ENCODE measurements at places on chromosomes 12 and 14.

GRCh38 chr14:55814873-55815272 is 234.9 kb downstream of the KTN1 start:
- no peak for DNase-seq

- DNase-seq, result no peak
Observed at GRCh38 chr12:115716551-115716950, 560.9 kb downstream of the MED13L start.

GRCh38 chr12:118960865-118961264 is 20.5 kb upstream of the SRRM4 start:
- no peak for DNase-seq

GRCh38 chr12:52641468-52641867 is 10.5 kb downstream of the KRT2 start:
- no peak for DNase-seq

GRCh38 chr12:11697670-11698387 is 48.4 kb downstream of the ETV6 start:
- DNase-seq, result no peak

DNA sequence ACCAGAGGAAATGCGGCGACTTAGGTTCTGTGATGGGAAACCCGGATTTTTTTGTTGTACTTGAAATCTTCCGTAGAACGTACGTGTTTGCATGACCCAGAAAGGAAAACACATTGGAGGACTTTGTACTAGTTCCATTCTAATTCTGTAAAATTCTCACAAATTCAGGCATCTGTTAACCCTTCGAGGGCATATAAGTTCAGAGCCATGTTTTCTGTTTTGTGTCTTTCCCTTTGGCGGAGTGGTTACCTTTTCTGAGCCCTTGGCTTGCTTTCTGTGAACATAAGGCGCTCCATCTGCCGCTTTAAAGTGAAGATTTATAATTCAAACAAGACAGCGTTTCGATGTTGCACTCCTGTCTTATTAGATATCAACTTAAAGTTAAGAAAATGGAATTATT is 34.2 kb downstream of the BICD1 start:
- no peak for DNase-seq

DNA sequence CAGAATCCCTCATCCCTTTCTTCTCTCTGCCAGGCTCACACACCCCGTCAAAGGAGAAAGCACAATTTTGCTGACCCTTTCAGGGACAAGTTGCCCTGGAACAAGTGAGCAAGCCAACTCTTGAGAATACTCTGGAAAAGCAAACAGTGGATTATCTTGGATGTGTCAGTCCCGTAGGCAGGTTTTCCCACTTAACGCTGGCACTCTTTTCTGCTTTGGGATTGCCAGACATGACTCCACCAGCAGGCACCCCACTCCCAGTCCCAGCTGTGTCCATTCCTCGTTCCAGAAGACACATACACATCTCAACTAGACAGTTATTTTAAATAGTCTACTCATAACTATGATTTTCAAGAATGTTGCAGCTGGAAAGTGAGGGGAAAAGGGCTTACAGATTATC is 145.5 kb upstream of the CDKN3 start:
- DNase-seq, result no peak

DNA sequence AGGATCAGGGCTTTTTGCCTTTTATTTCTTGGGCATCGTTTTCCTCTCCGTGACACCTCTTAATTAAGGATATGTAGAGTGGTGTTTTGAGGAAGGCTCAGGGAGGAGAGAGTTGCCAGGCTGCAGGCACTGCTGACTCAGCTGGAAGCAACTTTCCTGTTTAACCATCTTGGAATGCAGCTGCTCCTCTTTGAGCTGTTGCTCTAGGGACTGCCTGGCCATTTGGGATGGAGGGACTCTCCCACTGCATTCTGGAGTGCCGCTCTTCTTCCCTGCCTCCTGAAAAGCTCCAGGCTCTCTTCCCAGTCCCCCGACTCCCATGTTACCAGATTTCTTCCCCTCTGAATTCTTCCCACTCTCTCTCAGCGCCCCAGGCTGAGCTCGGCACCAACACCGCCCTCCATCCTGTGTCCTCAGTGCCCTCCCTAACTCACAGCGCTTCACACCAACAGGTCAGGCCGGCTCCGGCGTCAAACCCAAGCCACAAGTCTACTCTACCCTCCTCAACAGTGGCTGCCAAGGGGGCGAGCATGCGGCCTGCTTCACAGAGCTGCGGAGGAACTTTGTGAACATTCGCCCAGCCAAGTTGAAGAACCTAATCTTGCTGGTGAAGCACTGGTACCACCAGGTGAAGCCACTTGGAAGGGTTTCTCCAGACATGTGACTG is 5.9 kb downstream of the OAS3 start:
- no peak for DNase-seq

- no peak for DNase-seq
Observed at GRCh38 chr12:111361717-111362576, 6.9 kb downstream of the PHETA1 start.

DNA sequence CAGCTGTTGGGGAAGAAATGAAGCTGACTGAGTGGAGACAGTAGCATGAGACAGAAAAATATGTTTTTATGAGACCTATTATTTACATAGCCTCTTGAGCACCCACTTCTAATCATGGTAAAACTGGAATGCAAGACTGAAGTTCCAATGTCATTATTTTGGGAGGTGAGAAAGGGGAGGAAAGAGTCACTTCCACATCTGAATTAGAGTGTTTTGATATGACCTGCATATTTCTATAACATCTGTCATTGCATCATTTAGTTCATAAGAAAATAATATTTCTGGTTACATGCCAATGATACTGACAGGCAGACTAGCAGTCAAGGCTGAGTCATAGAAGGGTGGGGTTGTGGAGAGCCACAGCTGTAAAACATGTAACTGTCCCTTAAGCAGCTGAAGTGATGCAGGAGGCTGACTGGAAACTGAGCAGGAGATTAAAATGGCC is 26.7 kb downstream of the NTN4 start:
- DNase-seq, result peak; percentile 51

GRCh38 chr14:90291699-90292098 is 35.3 kb downstream of the PSMC1 start:
- DNase-seq, result no peak

GRCh38 chr12:6158255-6158654 is 33.8 kb upstream of the VWF start:
- no peak for DNase-seq

DNA sequence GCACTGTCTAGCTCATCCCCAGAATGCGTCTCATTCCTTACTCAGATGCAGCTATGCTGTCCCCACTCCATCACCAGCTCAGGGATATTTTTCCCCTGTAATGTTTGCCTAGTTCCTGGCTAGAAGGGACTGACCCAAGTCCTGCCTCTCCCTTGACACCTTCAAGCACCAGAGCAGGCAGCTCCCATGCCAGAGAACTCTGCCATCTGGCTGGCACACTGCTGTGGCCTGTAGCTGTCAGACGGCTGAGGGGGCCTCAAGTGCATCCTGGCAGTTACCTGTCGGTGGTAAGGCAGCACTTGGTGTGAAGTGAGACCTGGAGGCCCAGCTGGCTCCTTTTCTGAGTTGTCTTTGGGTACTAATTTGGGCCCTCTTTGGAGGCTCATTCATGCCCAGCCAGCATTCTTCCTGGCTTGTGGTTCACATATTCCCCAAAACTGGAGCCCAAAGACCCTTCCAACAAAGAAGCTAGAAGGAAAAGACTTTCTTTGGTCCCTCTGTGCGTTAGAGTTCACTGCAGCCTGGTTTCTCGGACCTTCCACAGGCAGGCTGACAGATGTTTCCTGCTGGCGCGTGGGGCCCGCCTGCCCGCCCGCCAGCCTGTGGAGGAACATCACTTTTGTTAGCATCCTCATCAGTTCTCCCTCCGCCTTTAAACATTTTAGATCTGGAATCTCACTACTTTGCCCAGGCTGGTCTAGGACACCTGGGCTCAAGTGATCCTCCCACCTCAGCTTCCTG is 33.0 kb downstream of the RNF34 start:
- no peak for DNase-seq

- DNase-seq, result peak; percentile 15
Observed at GRCh38 chr14:59161561-59162175, 26.8 kb upstream of the DAAM1 start.

GRCh38 chr12:75854681-75855309 is 176.8 kb downstream of the PHLDA1 start:
- no peak for DNase-seq

DNA sequence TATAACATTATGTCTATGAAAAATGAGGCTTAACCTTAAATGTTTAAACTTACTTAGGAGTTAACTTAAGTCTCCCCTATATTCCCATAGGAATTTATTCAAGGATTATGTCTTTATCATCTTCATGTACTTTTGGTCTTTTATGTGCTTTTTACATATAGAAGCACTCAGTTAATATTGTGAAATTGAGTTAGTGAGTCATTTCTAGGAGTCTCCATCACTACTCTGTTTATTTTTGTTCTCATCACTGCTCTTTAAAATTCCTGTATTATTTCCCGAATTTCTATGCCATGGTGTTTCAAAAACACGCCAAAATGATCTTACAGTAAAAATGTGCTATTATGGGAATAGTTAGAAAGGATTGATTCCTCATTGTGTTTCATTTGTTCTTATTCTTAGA is 31.6 kb downstream of the TBC1D15 start:
- DNase-seq, result no peak

- no peak for DNase-seq
Observed at GRCh38 chr12:7907009-7907408, 29.0 kb downstream of the SLC2A3 start.

- DNase-seq, result no peak
Observed at GRCh38 chr12:47838286-47838931, 18.7 kb upstream of the HDAC7 start.

- DNase-seq, result no peak
Observed at GRCh38 chr12:107118624-107119023, 25.3 kb upstream of the CRY1 start.

DNA sequence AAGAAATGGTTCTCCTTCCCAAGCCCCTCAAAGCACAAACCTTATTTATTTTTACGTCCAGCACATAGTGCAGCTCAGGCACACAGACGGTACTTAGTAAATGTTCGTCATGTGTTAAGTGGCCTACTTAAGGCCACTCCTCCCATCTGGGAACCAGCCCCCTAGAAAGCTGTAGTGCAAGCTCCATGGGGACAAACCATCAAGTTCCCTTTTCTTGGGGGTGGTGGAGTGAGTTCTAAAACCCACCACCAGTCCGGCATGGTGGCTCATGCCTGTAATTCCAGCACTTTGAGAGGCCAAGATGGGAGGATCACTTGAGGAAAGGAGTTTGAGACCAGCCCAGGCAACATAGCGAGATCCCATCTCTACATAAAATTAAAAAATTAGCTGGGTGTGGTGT is 49.4 kb downstream of the PITPNM2 start:
- no peak for DNase-seq

- DNase-seq, result no peak
Observed at GRCh38 chr14:73792481-73792880, 59.1 kb upstream of the PTGR2 start.

DNA sequence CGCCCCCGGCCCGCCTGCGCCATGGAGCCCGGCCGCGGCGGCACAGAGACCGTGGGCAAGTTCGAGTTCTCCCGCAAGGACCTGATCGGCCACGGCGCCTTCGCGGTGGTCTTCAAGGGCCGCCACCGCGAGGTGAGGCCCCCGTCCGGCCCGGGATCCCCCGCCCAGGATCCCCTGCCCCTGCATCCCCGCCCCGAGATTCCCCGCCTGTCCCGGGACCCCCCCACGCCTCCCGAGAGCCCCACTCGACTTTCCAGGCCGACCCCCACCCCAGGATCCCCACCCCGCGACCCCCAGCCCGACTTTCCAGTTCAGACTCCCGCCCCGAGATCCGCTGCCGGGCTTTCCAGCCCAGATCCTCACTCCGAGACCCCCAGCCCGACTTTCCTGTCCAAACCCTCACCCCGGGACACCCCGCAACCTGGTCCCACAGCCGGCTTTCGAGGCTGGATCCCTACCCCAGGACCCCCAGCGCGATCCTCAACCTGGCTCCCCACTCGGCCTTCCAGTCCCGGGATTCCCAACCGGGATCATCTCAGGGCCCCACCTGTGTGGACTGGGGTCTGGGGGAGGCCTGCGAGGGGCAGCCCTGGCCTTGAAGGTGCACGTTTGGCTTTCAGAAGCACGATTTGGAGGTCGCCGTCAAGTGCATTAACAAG is 688 bp downstream of the ULK1 start:
- no peak for DNase-seq

DNA sequence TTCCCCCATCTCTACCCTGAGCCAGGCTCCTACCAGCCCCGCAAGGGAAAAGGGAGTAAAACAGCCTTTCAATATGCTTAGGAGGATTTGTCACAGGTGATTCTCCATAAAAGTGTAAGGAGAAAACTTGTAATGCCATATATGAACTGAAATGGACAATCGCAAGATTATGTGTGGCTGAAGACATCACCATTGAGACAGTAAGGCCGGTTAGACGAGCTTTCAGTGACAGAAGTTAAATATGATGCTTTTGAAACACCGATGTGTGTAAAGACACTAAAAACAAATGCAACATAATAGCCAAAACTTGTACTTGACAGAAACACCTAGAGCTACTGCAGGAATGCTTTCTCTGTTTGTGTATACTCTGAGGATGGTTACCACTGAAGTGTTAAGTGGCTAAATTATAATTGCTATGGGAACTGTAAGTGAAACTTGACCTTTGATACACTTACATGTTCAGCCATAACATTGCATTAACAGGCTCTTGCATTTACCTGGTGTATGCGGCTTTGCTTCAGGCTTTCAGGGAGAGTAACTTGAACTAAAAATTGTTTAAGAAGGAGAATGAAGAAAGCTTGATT is 42.3 kb downstream of the FAR2 start:
- no peak for DNase-seq

DNA sequence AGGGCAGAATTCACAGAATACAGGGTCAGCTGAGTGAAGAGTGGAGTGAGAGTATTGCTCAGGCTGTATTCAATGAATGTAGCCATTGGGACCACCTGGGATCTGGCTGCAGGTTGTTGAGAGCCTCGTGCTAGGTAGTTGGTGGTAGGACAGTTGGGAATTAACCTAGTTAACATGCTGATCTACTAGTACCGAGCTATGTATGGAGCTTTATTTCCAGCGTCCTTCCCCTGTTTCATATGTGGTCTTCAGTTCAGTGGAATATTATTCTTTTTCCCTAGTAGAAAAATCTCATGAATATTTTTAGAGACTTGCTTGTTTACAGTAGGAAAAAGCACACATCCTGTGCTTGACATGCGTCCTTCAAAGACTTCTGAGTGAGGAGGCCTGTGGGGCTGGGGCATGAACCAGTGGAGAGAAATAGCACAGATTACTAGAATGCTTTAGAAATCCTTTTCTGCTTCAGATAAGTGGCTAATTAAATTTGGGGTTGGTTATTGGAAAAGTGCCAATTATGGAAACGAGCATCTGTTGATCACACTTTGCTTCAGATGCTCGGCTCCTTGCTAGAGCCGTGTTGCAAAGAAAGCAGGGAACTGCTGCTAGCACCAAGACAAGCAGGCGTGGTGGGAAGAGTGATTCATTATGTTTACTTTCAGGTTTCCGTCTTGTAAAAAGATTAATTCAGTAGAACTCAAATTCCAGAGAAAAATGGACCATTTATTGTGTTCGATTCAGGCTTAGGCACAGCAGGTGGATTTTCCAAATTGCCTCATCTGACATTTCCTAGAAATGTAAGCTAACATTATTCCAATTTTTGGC is 53.6 kb downstream of the ARF6 start:
- DNase-seq, result peak; percentile 51

- DNase-seq, result no peak
Observed at GRCh38 chr12:57483466-57483865, 3.8 kb upstream of the ARHGAP9 start.
